ENCODE measurements at places on chromosomes 6 and 20.

DNA sequence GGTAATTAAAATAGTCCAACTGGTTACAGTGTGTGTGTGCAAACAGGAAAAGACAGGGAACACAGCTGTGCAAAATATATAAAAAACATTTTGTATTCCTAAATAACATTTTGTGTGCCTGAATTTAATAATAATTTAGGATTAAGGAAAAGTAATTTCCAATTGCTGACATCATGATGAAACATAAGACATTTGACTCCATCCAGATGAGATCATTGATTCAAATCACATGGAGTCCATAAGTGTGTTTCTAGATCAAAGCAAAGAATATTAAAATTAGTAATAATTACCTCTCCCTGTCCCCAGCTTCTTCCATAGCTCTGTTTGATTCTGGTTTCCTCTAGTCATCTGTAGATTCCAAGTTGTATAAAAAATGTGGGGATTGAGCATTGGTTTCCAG lies 64.6 kb upstream of the BTN3A2 start:
- DNase-seq, result no peak

GRCh38 chr20:34374209-34374760 lies 11.2 kb downstream of the ITCH start:
- no peak for DNase-seq

GRCh38 chr6:134630508-134631121 lies 312.7 kb upstream of the SGK1 start:
- DNase-seq, result no peak

DNA sequence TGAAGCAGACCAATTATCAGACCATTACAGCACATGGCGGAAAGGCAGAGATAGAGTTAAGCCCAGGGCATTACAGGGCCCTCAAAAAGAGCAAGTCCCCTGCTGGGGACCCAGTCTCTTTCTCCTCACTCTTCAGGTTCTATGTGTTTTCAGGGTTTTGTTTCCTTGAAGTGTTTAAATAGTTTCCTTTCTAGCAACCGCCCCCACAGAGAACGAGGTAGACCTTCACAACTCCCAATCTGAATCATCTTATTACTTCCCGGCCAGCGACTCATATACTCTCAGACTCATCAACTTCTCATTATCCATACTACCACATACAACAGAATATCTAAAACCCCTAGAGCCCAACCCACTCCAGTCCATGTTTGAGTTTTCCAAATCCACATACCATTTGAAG lies 526.6 kb upstream of the ARID1B start:
- no peak for DNase-seq

DNA sequence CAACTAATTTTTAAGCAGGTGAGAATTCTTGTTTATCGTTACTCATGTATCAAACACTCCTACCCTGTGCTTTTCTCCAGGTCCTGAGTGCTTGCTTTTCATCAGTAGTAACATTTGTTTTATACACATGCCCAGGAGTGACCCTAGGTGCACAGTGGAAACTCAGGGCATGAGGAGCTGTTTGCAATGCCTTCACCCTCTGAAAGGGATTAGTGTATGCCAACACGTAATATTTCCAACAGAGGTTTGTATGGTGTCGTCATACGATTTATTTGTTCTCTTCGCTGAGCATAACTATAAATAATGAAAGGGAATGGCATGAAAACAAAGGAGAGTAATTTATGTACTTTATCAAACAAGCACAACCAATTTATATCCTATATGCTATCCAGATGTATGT lies 537.4 kb upstream of the MMS22L start:
- DNase-seq, result no peak

DNA sequence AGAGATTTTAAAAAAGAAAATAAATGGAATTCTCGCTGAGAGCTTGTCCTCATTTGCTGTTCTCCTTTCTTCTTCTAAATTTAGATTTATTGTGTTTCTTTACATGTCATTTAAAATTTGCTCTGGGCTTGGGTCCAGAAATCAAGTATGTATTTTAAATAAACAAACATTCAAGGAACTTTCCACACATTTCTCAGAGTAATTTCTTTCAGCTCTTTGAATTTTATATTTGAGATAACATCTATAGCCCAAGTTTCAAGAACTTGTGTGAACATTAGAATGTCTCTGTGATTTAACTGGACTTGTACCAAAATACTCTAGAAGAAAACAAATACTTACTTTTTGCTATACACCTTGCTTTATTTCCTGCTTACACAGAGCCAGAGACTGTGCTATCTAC lies 192.3 kb downstream of the TMEM200A start:
- no peak for DNase-seq

DNA sequence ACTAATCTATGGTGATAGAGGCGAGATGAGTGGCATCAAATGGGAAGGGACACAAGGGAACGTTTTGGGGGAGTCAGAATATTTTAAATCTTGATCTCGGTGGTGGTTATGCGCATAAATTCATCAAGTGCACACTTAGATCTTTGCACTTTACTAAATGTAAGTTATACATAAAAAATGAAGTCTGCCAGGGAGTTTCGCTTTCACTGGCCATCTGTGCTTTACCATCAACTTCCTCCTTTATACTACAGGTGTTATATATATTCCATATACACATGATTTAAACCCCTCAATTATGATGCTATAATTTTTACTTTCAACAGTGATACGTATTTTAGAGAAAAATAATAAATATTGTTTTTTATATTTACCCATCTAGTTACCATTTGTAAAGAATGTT lies 97.6 kb upstream of the AKIRIN2 start:
- no peak for DNase-seq

GRCh38 chr6:156598071-156598854 lies 178.9 kb upstream of the ARID1B start:
- no peak for DNase-seq

DNA sequence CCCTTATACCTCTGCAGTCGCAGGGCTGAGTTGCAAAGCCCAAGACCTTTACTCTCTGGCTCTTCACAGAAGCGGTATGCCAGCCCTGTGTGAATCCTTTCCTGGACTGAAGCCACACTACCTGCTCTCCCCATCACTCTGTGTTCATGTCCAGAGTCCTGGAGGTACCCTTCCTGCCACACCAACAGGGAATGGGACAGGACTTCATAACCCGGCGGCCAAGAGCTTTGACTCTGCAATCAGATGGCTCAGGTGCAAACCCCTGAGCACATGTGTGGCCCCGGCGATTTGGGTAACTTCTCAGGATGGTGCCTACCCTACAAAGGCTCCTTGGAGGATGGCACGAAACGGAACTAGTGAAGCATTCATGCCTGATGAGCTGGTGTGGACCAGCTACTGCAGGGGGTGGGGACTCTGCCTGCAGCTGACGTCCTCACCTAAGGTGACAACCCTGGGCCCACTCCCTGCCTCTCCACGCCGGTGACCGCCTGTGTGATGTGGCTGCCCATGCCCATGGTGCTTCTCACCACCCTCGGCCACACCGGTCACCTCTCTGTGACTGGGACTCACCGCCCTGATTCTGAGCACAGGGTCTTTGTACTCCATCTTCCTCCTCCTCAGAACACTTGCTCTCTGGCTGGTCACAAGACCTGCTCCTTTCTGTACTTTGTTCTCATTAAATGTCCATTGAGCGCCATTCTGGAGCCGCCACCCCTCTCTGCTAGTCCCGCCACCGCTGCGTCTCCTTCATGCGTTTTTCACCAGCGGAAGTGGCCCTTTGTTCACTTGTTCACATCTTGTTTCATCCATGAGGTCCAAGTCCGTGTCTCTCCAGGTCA lies 116.7 kb downstream of the SULF2 start:
- DNase-seq, result no peak

DNA sequence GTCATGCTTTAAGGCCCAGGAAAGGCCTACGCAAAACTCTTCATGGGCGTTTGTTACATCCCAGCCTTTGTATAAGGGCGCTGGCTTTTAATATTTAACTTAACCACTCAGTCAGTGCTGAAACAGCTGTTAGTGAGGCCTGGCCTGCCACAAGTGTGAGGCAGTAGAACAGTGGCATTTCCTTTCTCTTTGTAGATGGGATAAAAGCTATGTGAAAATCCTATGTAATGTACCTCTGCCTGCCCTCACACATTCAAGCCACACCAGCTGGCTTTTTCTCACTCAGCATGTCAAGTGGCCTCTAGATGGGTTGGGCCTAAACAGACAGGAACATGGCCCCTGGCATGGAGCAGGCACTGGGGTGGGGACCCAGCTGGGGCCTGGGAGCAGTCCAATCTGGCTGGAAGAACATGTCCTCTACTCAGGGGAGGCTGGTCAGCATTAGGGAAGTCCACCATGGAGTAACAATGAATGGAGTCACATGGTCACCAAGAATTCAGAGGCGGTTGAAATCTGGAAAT lies 20.7 kb downstream of the CGA start:
- DNase-seq, result no peak

GRCh38 chr6:20217891-20218290 lies 5.6 kb upstream of the MBOAT1 start:
- DNase-seq, result no peak

GRCh38 chr6:89585154-89585553 lies 53.4 kb downstream of the LYRM2 start:
- no peak for DNase-seq

- DNase-seq, result peak; percentile 77
Measured at GRCh38 chr6:4355241-4355640, 219.9 kb upstream of the ECI2 start.

GRCh38 chr6:10995114-10995707 lies 48.9 kb downstream of the ELOVL2 start:
- DNase-seq, result no peak

DNA sequence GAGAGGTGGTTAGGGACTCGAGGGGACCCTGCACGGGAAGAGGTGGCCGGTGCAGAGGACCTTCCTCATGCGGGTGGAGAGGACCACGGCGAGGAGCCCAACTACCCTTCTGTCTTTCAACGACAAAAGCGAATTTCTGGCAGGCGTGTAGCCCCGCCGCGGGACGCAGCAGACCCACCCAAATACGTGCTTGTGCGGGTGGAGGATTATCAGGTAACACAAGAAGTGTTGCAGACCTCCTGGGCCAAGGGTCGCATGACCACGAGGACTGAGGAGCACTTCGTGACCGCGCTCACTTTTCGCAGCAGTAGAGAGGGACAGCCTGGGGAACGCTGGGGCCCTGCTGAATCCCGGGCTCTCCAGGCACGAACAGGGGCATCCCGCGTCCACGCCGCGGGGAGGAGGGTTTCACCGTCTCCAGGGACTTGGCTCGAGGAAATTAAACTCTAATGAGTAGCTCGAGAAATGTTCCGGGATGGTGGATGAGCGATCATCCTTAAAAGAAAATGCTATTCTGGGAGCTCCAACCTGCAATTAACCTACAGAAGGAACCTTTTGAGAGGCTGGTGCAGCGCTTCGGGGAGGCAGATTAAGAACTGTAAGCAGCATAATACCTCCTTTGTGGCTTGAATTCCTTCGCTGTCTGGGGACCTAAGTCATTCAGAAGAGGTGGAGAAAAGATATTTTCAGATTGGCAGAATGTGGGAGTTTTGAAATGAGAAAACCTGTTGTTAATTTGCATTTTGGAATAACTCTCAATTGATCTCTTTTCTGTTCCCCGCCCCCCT lies 804 bp downstream of the C6orf141 start:
- DNase-seq, result no peak

DNA sequence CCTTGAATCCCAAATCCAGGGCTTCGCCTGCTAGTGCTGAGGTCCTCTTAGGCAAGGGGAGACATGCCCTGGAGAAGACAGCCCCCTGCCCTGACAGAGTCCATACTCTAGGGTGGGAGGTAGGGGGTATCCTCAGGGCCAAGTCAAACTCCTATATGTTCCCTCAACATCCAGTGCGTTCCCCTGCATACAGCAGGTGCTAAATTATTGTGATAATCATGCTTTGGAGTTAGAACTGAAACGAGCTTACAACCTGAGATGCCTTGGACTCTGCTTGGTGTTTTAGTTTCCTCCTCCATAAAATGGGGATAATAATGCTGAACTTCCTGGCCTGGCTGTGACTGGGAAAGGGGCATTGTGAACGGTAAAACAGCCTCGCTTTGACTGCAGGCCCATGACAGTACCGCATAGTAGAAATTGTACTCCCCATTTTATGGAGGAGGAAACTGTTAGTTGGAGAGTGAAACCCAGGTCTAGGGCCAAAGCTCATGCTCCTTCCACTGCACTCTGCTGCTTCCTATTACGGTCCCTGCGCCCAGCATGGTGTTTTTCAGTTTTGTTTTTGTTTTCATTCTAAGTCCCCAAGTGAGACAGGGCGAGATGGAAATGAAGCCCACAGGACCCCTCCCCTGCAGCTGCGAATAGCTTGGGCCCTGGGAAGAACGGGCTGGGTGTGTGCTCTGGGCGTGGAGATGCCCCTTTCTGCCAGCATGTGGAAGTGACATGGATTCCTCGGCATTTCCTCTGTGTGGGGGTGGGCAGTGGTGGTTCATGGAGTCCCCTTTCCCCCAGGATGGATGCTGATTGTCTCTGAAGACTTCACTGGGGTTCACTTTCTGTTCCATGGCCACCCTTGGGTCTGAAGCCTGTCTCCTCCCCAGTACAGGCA lies 162.5 kb downstream of the VEGFA start:
- no peak for DNase-seq

- peak; percentile 87 for DNase-seq
Measured at GRCh38 chr6:125812394-125813292, 21.9 kb downstream of the NCOA7 start.

DNA sequence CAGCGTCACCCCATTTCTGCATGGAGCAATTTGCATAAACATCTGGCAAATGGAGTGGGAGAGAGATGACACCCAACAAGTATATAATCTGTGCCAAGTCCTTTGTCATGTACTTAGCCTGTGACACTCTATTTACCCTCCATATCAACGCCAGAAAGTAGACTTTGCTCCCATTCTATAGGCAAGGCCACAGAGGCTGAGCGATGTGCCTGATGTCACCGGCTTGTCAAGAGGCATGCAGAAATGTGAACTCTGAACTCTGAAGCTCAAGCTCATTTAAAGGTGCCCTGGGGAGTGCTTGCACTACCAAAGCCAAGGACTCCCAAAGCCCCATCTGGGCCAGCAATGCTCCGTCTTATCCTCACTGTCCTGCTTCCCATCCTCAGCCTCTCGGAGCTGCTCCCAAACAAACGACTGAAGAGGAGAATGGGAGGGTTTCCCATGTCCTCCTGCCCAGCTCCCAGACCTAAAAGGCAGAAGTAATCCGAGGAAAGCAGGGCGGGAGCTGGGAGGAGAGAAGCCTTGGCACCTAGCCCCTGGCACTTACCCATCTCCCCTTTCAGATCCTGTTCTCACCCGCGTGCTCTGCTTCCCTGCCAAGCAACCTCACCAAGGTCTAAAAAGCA lies 9.2 kb downstream of the CPNE5 start:
- DNase-seq, result no peak

DNA sequence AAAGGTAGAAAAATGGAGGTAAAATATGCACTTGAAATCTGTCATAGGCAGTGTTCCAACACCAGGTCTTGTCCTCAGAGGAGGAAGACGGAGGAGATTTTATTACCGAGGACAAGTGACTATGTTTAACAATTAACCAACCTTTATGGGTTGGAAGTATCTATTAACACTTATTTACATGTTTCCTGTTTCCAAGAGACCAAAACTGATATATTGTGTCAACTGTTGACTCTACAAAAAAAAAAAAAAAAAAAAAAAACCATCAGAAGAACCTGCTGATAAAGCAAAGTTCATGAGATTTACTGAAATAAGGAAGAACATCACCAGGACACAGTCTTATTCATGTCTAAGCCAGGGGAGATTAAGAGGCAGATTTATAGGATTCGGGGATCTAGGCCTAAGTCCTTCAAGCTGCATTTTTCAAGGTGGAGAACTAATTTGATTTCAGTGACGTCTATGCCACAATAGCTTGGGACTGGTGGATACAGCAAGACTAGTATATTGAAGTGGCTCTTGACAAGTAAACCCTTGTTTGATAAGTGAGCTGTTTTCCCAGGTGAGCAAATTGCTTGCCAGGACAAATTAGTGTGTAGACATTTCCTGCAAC lies 126.6 kb upstream of the NAA20 start:
- no peak for DNase-seq
